ENCODE measurements at places on chromosomes 6 and 20.
A peak's percentile ranks its signal among the peaks of the same experiment; 100 is the strongest.

DNA sequence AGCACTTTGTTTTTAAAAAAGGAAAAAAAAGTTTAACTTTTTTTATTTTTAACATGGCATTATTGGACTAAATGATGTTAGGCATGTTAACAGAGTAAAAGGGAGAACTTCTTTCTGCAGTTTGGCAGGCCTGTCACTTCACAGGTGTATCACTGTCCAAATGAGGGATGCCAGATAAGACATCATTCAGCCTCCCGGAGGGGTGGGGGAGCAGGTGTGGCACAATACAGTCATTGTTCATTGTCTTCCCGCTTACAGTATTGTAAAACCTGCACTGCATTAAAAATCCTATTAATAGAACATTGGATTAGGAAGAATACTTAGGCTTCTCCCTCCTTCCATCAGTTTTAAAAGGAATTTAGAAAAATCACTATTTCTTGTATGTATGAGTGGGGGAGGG is 80.7 kb downstream of the CARMIL1 start:
- peak; percentile 22 for DNase-seq

DNA sequence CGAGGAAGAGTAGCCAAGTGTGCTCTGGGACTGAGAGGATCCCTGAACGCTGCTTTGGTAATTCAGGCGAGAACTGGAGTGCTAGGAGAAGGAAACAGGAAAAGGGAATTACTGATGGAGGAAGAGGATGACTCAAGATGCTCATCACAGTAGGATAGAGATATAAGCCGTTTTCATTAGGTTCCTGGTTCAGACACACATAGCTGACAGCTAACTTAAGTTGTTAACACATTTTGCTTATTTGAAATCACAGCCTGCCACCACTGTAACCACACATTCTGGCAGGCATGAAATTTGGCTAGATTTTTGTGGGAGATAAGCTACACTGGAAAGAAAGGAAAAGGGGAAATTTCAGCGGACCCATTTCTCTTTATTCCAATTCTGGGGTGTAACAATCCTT is 138.2 kb upstream of the SLC22A16 start:
- no peak for DNase-seq

DNA sequence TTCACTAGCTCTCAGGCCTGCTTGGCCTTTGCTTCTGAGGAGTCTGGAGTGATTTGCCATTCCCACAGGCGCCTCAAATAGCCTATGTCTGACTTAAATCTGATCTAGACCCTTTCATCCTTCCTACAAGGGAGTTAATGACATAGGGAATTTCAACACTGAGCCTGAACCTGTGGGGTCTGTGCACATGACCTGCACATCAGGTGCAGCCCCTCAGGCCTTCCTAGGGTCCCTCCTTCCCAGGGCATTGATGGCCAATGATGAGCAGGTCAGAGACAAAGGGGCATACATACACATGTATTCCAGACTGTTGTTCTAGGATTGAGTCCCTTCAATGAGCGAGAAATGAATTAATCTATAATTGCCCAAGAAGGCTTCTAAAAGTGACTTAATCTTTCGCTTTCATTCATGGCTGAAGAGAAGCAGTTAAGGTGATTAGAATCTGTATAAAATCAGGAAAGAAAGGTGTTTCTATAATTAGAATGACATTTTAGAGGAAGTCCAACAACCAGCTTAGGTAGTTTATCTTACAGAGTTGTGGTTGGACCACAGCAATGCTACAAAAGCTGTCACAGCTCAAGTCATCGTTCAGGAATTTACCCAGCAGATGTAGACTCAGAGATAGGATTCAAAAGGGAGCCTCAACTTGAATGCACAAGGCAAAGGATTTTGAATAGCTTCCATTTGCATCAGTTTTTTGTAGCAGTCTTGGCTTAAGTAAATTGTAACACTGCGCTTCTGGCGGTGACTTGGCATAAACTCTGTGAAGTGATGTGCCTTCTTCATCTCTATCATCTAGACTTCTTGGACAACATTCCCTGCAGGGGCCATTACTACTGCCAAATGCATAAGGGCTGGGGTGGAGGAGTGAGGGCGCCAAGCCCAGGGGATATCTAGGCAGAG is 27.0 kb upstream of the TBC1D7 start:
- no peak for DNase-seq

- no peak for DNase-seq
Observed at GRCh38 chr6:168385037-168385759, 55.8 kb upstream of the SMOC2 start.

DNA sequence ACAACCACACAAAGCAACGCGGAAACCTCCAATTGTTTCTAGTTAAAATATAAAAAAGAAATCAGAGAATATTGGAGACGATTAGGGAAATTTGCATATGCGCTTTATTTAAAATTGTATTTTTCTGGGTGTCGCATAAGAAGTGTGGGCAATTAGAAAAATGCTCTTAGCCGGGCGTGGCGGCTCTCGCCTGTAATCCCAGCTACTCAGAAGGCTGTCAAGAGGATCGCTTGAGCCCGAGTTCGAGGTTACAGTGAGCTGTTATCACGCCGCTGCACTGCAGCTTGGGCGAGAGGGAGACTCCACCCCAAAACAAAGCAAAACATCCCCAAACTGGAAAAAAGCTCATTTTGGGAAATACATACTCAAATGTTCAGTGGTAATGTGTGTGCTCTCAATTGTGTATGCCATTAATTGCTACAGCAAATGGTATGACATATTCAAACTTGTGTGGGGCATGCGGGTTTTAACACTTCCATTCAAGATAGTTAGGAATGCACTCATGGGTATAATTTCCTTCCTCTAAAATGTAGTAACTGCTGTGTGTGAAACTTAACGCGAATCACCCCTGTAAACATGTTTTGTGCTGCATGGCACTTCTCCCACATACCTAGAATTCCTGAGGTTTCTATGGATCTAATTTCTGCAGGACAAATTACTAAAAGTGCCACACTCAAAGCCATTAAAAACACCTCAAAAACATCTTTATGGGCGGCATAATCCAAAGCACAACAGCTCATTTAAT is 54.7 kb upstream of the HFE start:
- peak; percentile 81 for DNase-seq

- DNase-seq, result no peak
Observed at GRCh38 chr6:66985816-66986215, 1278.8 kb upstream of the EYS start.
